ENCODE measurements at places on chromosomes 13 and 19. TPM values are rescaled to one million over a fixed set of nuclear protein-coding genes. Genes with fewer than 3 reads are reported as not detected.

Gene TMEM38A
- 7.6 TPM for total RNA-seq

Gene F10
- 51.1 TPM for total RNA-seq

Gene SHANK1
- not detected for total RNA-seq

Gene FAAP24
- 1.3 TPM for total RNA-seq

Gene FPR1
- total RNA-seq = 77.5 TPM

Gene SCGB2B2
- 0.48 TPM for total RNA-seq

Gene IGFL2
- total RNA-seq = 0.84 TPM

Gene ERICH4
- total RNA-seq = not detected

Gene FNDC3A
- 59.8 TPM for total RNA-seq

Gene HAUS5
- total RNA-seq = 7.3 TPM

Gene TMC4
- total RNA-seq = 1.6 TPM

Gene NLRP11
- total RNA-seq = not detected

Gene SIRT2
- 84.7 TPM for total RNA-seq

Gene RFPL4A
- not detected for total RNA-seq

Gene ZNF506
- total RNA-seq = 24.2 TPM

Gene CYP2S1
- 6.5 TPM for total RNA-seq

Gene HCN2
- total RNA-seq = 0.56 TPM

Gene MUC16
- 129 TPM for total RNA-seq

Gene GPR180
- 18.4 TPM for total RNA-seq

Gene NRTN
- total RNA-seq = not detected

Gene SLC10A2
- total RNA-seq = not detected

Gene ZNF528
- total RNA-seq = 13.5 TPM

Gene PCDH17
- total RNA-seq = 7.9 TPM

Gene AMER2
- 0.95 TPM for total RNA-seq

Gene PDE4A
- total RNA-seq = 15.2 TPM

Gene ASPDH
- not detected for total RNA-seq

Gene MISP3
- total RNA-seq = 3.0 TPM

Gene CYP4F8
- total RNA-seq = not detected

Gene KCNRG
- 0.95 TPM for total RNA-seq

Gene ZNF541
- 0.37 TPM for total RNA-seq

Gene TMEM255B
- 7.0 TPM for total RNA-seq

Gene JAK3
- total RNA-seq = 8.0 TPM

Gene PKN1
- total RNA-seq = 47.3 TPM

Gene MBD3L3
- total RNA-seq = not detected

Gene CCDC122
- 1.4 TPM for total RNA-seq

Gene PGLYRP1
- not detected for total RNA-seq

Gene GGN
- total RNA-seq = not detected

Gene PCDH20
- total RNA-seq = 1.8 TPM

Gene CEACAM6
- total RNA-seq = not detected

Gene CASP14
- total RNA-seq = not detected

Gene SIGLEC5
- total RNA-seq = not detected

Gene DCT
- total RNA-seq = 0.60 TPM

Gene CEACAM8
- total RNA-seq = not detected

Gene VSTM2B
- total RNA-seq = not detected

Gene ZNF793
- total RNA-seq = 1.3 TPM

Gene ZNF565
- 6.3 TPM for total RNA-seq

Gene LILRB1
- total RNA-seq = 1.4 TPM

Gene PABPC3
- total RNA-seq = not detected

Gene ZNF358
- total RNA-seq = 31.9 TPM

Gene SIGLEC9
- total RNA-seq = 21.0 TPM

Gene ZNF317
- total RNA-seq = 18.2 TPM

Gene PAK4
- 4.6 TPM for total RNA-seq

Gene DIRAS1
- 4.1 TPM for total RNA-seq

Measured in omental fat pad (tissue), 4 donors.